ENCODE measurements at places on chromosomes 4 and X.

DNA sequence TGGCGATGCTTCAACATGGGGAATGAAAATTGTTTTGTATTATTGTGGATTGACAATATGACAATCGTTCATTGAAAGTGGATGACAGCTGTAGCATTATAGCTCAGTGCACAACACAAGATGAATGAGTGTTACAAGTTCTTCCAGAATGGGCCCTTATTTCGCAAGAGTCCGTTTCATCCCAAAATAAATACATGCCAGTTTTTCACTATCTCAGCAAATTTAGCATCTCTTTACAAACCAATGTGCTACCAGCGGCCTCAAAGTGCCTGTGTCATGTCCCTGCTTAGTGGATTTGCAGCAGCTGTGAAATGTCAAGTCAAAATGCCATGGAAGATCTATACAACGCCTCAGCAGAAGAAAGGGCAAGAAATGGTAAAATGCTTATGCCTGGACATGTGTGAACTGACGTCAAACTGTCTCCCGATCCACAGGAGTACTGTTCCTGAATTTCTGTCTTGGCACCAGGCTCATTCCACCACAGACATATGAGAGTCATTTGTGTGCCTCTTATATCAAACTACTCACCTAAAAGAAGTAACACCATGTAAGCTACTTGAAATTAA lies 109.6 kb downstream of the MAML3 start:
- DNase-seq: no peak

- no peak for DNase-seq
Observed at GRCh38 chr4:73885574-73886267, 16.5 kb downstream of the CXCL1 start.

DNA sequence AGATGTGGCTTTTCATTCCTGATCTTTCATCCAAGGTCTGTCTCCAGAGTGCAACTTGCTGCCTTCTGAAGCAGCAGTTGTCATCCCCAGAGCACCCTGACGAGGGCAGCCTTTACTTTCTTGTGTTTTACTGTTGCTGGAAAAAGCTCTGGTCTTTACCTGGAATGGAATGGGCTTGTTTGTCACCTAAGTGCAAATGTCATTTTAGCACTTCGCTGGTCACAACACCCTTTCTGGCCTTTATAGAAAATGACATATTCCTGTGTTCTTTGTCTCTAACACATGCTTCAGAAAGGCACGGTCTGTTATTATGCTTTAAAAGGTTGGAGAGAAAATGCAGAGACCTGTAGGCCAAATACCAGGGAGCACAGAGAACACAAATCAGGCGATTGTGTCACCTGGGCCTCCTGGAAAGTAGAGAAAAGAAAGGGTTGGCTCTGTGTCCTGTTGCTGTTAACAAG lies 332.7 kb upstream of the IGFBP7 start:
- DNase-seq: peak; percentile 40

- DNase-seq: no peak
Observed at GRCh38 chr4:6369035-6369434, 99.4 kb downstream of the WFS1 start.

- DNase-seq: no peak
Observed at GRCh38 chr4:40265910-40266274, 69.1 kb downstream of the RHOH start.

GRCh38 chrX:45479835-45480422 lies 279.3 kb upstream of the DIPK2B start:
- no peak for DNase-seq

DNA sequence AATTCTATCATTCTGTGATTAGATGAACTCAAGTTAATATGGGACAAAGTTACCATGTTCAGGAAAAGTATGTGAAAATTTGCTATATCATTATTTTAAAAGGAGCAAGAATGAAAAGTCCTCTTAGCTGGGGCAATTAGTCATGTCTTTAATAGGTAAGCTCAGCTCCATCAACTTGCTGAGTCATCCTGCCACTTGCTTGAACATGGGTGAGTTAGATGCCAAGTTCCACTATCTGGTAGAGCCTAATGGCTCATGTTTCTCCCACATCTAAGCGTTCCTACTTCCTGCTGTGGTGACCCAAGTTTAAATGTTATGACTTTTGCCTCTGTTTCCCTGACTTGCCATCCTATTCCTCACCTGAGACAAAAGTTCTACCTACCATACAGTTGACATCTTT lies 276.8 kb downstream of the ZNF674 start:
- no peak for DNase-seq

- DNase-seq: no peak
Observed at GRCh38 chrX:24498975-24499374, 33.9 kb downstream of the PDK3 start.

GRCh38 chr4:144174401-144175067 lies 34.0 kb upstream of the GYPA start:
- peak; percentile 35 for DNase-seq

DNA sequence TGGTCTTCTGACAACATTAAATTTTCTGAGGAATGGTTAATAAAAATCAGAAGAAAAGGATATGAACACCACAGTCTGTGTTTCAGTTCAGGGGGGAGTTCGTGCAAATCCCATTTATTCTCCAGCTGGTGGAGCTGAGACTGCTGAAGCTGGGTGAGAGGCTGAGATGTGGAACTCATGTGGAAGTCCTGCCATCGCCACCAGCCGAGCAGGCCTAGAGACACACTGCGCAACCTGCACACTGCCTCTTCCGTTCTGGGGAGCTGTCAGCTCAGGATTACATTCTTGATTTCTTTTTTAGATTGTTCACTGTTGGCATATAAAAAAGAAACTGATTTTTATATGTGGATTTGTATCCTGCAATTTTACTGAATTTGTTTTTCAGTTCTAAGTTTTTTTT lies 66.6 kb upstream of the ELOVL6 start:
- no peak for DNase-seq

GRCh38 chrX:109684136-109684535 lies 48.9 kb downstream of the ACSL4 start:
- DNase-seq: no peak

- DNase-seq: peak; percentile 17
Observed at GRCh38 chr4:16289897-16290554, 63.8 kb upstream of the TAPT1 start.

DNA sequence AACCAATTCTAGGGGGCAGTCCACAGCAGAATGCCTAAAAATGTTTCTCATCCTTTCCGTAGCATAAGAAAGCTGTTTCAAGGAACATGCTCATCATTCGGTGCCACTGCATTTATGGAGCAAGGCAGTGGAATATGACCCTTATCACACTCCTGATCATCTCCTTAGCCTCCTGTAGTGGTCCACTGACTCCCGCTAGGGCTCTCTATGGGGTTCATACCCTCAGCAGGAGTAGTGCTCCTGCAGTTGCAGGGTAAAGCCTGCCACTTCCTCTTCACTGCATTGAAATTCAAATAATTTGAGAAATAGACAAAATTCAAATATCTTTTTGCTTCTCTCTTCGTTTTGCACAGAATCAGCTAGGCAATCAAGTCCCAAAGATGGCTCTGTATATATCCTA lies 107.0 kb downstream of the NDST3 start:
- DNase-seq: no peak

DNA sequence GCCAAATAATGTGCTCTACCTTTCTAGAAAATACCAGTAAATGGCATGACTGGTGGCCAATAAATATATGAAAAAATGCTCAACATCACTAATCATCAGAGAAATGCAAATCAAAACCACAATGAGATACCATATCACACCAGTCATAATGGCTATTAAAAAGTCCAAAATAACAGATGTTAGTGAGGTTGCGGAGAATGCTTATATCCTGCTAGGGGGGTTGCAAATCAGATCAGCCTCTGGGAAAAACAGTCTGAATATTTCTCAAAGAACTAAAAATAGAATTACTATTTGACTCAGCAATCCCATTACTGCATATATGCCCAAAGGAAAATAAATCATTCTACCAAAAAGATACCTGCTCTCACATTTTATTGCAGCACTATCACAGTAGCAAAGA lies 115.1 kb downstream of the RASGEF1B start:
- no peak for DNase-seq

- no peak for DNase-seq
Observed at GRCh38 chr4:48388525-48389154, 47.3 kb downstream of the SLAIN2 start.

- no peak for DNase-seq
Observed at GRCh38 chr4:174377613-174378012, 93.9 kb downstream of the CEP44 start.

- DNase-seq: no peak
Observed at GRCh38 chrX:40282946-40283660, 185.3 kb upstream of the BCOR start.

- no peak for DNase-seq
Observed at GRCh38 chr4:187903106-187903505, 92.5 kb upstream of the ZFP42 start.

GRCh38 chrX:102515975-102516941 lies at the start of gene TMSB15A:
TSS of gene TMSB15A (minus strand) at chrX:102516739.
- DNase-seq: peak; percentile 81

DNA sequence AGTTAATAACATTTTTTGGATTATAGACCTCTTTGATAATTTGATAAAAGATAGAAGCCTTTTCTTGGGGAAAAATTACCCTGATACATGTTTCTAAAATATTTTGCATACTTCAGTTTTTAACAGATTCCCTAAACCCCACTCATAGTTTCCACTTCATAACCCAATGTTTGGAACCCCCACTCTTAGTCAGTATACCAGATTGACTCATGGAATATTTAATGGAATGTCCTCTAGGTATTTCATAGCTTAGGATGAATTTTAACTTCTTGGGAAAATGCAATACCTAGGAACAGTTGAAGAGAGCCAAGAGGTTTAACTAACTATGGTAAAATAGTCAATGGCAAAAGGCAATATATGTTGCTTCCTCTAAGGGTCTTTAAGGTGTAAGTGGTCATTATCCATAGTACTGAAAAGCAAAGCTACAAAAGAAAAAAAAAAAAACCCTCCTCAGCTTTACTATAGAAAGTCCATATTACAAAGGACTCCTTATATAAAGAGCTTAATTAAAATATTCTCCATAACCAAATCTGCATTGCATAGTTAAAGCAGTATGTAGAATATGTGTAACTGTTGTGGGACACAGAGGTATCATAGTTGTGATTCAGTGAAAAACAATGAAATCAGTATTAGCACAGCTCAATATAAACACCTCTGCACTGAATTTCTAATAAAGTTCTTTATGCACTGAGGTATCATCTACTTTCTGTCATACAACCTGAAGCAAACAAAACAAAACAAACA lies 159.9 kb downstream of the PCDH7 start:
- DNase-seq: no peak

- no peak for DNase-seq
Observed at GRCh38 chr4:83231620-83232076, 53.0 kb downstream of the COQ2 start.

DNA sequence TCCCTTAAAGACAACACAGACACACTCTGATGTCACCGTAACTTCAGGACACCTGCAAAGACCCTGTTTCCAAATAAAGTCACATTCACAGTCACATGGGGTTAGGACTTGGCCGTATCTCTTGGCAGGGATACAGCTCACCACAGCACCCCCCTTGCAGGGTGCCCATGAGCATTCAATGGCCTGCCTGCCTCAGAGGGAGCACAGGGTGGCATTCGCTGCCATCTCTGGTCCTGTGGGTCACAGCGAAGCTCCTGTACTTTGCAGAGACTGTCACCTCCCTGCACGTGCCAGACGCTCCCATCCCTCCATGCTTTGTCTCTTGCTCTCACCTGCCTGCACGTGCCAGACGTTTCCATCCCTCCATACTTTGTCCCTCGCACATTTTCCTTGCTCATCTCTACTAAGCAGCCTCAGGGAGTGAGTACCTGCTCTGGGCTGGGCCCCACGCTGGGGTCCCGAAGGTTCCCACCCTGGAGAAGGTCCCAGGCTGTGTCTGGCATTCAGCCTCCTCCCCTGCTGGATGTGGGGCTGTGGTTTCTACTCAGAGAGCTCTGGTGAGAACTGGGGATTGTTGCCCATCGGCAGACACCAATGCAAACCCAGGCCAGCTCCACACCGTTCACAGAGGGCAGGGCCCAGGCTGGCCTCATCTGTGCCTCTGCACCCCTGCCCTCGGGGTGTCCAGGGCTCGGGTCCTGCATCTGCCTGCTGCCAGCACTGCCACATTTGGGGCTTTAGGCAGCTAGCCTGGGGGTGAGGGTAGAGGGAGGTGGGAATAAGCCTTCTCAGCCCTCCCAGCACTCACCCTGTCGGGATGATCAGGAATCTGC lies 15.8 kb downstream of the HTRA3 start:
- no peak for DNase-seq

DNA sequence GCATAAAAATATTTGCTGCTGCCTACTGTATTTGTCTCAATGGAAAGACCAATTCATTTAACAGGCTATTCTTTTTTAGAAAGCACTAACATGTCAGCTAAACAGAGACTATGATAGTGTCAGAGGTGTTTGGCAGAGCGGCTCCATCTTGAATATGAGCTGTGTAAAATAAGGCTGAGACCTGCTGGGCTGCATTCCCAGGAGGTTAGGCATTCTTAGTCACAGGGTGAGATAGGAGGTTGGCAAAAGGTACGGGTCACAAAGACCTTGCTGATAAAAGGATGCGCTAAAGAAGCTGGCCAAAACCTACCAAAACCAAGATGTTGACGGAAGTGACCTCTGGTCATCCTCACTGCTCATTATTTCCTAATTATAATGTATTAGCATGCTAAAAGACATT lies 41.8 kb downstream of the NPY5R start:
- no peak for DNase-seq

- DNase-seq: no peak
Observed at GRCh38 chr4:52883183-52883621, 21.1 kb downstream of the RASL11B start.

GRCh38 chrX:19630776-19631707 lies 115.7 kb upstream of the MAP3K15 start:
- no peak for DNase-seq

Measured in NCI-H345 (cell line).